ENCODE measurements at places on chromosomes 5 and 9.

- DNase-seq: no peak
Observed at GRCh38 chr9:113155911-113156588, 5.2 kb downstream of the SLC31A2 start.

DNA sequence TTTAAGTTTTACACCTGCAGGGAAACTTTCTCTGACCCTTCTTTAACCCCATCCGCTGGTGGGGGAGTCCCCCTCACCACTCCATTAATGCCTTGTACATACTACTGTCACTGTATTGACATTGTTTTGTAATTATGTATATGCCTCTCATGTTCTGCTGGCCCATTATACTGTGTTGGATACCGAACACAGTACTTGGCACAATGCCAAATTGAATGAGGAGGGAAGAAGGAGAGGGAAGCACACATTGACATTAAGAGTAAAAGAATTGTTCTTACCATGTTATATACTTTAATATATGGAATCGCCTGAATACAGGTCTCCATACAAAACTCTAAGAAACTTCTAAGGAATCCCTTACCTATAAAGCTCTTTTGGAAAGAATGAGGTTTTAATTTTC lies 73.6 kb upstream of the GRHPR start:
- no peak for DNase-seq

- no peak for DNase-seq
Observed at GRCh38 chr5:15417156-15417555, 82.8 kb upstream of the FBXL7 start.

DNA sequence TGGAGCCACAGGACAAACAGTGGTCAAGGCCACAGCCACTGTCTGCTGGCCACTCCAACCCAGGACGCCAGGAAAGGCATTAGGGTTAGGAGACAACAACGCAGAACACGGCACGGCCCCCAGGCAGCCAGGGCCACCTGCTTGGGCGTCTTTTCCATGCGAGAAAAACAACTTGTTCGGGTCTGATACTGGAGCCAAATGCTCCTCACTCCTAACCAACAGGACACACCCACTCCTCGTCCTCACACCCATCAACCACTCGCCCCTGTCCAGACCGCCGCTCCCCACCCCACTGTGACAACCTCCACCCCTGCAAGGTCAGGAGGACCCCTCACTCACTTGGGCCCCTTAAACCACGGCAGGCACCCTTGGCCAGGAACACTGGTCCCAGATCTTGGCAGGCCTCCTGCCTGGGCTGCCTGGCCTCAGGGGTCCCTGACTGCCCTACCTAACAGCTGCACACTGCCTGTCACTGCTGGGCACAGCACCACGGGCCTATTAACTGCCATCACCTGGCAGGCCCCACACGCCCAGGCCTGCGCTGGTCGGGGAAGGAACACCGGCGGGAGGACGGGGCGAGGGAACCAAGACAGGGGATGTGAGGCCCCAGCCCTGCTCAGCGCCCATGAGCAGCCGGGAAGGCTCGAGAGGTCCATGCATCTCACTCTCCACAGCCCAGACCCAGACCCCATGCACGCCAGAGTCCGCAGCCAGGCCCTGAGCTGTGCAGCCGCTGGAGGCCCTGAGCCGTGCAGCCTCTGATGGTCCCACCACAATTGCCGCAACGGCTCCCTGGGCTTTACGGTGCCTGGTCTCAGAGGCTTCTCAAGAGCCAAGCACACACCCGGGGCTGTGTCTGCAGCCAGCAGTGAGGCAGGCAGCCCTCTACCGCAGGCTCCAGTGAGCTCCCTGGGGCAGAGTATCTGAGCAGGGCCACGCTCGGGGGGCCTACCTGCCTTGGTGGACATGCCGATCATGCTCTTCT lies 13.8 kb downstream of the CLPTM1L start:
- DNase-seq: no peak

GRCh38 chr5:37665272-37665671 lies 174.6 kb downstream of the GDNF start:
- DNase-seq: no peak

DNA sequence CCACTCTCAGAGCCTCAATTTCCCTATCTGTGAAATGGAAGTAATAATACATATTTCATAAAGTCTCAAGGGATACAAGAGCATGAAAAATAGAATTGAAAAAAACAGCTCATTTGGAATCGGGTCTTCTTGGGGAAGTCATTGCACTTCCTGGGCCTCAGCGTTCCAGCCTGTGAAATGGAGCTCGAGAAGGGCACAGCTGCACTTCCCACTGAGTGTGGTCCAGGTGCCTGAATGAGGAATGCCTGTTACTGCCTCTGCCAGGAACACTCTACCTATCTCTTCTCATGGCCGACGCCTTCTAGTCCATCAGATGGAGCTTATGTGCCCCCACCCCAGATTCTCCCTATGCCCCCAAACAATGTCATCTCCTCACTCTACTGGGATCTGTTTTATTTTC lies 924 bp upstream of the NEURL1B start:
- DNase-seq: no peak

DNA sequence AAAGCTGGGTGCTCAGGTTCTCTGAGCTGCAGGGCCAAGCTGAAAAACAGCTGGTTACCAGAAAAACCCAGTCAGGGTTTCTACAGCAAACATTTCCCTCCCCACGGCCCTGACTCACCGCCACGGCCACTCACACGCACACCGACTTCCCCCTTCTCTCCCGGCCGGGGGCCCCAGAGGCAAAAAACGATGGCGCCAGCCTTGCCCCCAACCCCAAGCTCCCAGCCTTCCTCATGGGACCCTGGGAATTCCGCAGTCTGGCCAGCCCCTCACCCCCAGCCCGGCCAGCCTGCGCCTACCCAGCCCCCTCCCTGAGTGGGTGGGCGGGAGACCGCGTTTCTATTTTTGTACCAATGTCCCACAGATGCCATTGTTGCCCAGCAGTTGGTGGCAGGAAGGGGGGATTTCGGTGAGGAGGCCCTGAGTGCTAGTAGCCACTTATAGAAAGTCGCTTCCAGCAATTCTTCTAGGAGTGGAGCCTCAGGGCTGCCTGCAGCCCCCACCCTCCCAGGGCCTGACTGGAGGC lies 18.4 kb downstream of the ENG start:
- no peak for DNase-seq

GRCh38 chr9:131668439-131669268 lies 71.2 kb downstream of the RAPGEF1 start:
- DNase-seq: no peak

DNA sequence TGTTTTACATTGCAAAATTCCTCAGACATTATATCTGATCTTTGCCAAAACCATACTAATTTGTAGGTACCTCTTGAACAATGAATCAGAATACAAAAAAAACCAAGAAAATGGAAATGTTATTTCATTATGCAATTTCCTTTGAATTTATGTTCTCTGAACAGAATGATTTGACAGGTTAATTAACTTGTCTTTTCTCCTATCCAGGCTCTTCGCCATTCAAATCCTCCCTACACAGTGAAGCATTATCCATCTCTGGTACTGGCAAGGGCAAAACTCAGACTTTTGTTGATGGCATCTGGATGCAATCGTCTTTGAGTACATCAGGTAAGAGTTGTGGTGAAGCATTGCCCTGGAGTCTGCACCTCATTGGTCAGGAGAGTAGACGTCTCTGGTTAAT lies 655.7 kb upstream of the ITGA1 start:
- DNase-seq: no peak

- DNase-seq: no peak
Observed at GRCh38 chr5:143676802-143677201, 135.2 kb upstream of the HMHB1 start.

DNA sequence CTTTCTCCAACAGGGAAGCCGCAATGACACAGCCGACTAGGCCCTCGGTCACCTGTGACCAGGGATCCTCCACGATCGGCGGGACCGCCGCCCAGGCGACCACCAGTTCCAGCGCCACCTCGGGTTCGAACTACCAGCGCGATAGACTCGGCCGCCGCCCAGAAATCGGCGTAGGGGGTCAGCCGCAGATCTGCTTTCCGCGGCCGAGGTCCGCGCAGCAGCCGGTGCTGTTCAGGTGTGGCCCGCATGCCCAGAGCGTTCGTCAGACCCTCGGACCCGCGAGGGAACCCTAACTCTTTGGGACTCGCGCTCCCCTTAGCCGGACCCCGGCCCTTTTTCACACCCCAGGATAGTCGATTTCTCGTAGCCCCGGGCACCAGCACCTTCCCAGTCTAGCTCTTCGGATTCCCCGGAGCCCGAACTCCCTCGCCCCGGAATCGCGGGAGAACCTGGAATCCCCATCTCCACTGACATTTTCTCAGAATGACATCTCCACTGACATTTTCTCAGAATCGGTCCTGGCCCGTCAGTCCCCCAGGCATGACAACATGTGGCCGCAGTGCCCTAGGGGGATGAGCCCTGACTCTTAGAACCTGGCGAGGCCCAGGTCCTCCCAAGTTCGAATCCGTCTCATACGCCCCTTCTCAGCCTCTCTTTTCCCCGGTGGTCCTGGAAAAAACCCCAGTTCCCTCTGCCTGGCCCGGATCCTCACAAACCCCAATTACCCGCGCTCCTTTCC lies 428 bp downstream of the C5orf52 start:
- DNase-seq: no peak

GRCh38 chr9:2691626-2692025 lies 25.7 kb upstream of the KCNV2 start:
- no peak for DNase-seq

DNA sequence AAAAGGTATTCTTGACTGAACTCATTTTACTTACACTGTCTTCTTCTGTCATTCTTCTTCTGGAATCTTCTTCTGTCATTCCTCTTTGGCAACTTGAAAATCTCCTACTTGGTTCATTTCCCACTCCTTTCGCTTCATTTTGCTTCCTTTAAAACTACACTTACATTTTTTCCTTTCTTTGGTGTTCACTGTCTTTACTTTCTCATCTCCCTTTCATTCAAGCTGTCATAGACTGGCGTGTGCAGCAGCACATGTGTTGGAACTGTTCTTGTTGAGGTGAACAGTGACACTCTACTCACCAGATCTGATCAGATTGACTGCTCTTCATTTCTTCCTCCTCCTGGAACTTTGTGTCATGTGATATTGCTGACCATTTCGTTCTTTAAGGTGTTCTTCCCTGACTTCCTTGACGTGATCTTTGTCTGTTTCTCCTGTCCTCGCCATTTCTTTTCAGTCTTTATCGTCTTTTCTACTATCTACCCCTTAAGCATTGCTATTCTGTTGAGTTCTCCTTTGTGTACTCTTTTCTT lies 6.4 kb downstream of the DNAJC25 start:
- no peak for DNase-seq
